ENCODE measurements at places on chromosomes 4 and X.

- DNase-seq: no peak
Observed at GRCh38 chr4:121733942-121734341, 31.0 kb downstream of the SMIM43 start.

GRCh38 chrX:29851857-29852605 lies 363.3 kb upstream of the MAGEB2 start:
- DNase-seq: no peak

DNA sequence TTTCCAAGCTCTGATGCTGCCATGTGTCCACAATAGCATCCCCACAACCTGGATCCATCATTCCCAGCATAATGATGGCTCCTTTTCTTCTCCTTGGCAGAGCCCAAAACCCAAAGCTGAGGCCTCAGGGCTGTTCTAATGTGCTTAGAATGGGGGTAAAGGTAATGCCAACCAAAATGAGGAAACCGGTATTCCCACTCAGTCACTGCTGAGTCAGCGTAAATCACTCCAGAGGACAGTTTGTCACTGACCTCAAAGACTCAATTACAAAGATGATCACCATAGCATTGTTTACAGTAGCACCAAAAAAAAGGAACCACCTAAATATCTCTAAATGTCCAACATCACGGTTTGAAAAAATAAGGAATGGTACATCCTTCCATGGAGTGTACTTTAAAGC lies 41.2 kb downstream of the OTOP1 start:
- no peak for DNase-seq

DNA sequence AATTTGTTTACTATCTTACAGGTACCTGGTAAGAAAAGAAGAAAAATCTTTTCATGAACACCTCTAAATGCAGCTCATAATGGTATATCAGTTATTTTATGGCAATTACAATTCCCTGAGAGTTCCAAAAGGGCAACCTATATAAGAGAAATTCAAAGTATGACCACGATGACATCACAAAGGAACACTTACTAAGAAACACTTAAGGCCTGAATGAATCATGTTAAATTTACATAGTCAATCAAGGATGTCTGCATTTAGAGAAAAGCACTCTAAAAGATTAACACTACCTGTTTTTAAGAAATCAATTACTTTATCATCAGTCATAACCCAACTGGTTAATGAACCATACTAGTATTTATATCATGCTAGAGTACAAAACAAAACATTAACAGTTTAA lies 63.9 kb downstream of the LCORL start:
- DNase-seq: no peak

DNA sequence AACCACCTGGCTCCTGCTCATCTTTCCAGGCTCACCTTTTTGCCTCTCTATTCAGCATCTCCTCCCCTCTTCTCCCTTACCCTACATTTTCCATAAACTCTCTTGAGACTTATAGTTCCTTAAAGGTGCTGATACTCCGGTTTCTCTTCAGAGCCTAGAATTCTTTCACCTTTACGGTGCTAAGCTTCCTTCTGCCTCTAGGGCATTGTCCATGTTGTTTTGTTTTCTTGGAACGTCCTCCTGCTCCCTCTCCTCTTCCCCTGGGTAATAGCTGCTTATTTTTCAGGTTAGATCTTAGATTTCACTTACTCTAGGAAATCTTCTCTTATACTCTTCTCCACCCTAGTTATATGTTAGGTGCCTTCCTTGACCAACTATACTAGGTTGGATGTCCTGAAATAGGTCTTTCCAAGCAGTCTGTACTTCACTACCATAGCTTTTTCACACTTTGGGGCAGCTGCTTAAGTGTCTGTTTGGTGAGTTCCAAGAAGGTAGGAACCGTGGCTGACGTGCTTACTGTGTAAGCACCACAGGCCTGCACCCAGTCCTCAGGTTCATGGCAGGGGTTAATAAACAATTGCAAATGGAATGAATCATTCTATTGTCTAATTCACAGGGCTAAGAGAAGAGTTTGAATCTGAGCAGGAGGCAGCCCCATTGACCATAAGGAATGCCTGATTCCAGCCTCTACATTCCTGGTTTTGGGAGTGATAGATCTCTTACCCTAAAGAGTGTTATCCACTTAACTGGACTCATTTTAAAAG lies 227.5 kb downstream of the MGST2 start:
- DNase-seq: no peak

- no peak for DNase-seq
Observed at GRCh38 chrX:121987163-121987562, 939.8 kb downstream of the GLUD2 start.

- no peak for DNase-seq
Observed at GRCh38 chr4:136867465-136867864, 664.8 kb downstream of the PCDH18 start.

DNA sequence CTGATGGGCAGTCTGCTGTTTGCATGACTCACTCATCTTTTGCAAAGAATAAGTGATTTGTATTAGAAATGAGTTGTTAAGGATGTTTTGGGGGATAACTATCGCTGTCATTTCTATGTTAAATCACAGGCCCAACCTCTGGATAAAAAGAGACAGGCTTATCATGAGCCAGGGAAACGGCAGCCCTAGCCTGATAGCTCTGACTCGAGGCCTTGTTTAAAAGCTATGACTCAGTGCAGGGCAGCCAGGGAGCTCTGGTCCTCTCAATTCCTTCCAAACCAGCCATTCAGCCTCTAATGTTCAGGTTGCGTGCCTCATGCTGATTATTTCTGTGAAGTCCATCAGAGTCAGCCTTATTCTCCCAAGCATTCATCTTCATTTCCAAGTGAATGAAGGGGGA lies 305.9 kb upstream of the HAND2 start:
- DNase-seq: no peak

GRCh38 chr4:175773566-175773965 lies 38.5 kb downstream of the GPM6A start:
- no peak for DNase-seq

DNA sequence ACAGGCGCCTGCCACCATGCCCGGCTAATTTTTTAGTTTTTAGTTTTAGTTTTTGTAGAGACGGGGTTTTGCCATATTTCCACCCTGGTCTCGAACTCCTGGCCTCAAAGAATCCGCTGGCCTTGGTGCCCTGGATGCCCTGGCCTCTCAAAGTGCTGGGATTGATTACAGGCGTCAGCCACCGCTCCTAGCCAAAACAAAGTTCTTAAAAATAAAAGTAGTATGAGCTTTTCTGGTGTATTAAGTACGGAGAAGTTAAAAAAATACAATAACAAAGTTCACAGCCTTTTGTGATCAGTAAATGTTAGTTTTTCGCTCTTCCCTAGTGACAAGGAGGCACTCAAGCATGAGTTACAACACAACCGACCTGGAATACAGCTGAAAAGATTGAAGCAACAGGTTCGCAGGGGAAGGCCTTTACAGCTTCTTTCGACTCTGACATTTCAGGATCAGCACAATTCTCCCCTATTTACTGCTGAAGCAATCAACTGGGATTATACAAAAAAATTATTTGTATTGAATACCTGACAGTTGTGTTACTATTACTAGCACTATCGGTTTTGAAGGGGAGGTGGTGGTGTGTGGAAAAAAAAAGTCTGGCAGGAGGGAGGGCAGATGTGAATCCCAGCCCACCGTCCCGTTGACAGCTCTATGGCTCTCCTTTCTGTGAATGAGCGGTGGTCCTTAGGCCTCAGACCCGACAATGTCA lies 893 bp upstream of the METAP1 start:
- DNase-seq: no peak

DNA sequence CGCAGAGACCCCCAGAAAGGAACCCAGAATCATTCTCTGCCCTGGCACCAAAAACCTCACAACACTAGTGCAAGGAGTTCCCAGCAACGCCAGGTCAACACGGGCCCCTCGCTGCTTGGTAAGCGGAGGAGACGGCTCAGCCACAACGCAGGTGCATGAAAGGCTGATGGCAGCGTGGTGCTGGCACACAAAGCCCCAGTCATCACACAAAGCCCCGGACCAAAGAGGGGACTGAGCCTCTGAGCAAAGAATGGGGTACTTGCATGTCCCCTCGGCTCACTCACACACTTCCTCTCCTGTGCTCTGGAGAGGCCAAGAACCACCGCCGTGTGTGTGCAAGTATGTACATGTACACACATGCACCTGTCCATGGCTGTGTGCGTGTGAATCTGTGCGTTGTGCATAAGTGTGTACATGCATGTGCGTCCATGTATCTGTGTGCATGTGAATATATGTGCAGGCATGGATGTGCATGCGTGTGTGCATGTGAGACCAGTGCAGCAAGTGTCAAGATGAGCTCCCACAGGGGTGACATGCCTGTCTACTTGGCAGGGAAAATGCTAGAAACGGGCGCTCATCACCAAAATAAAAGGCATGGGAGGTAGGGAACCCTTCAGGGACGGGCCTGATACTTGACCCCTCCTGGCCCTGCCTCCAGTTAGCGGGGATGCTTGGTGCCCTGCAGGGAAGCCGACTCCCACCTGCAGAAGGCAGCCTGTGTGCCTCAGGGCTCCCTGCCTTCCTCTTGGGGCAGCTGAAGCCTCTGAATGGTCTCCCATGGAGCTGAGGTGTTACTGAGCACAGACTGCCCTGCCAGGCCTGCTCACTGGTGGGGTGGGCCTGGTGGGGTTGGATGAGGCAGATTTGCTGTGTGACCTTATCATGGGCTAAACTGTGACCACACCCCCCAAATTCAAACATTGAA lies 60.4 kb downstream of the ZFYVE28 start:
- no peak for DNase-seq

GRCh38 chr4:41964401-41964800 lies 17.2 kb upstream of the DCAF4L1 start:
- DNase-seq: no peak

- no peak for DNase-seq
Observed at GRCh38 chrX:150456941-150457340, 93.8 kb downstream of the MAMLD1 start.

- DNase-seq: no peak
Observed at GRCh38 chr4:61335241-61335763, 135.2 kb downstream of the ADGRL3 start.

GRCh38 chr4:173511787-173512361 lies 18.2 kb downstream of the HAND2 start:
- no peak for DNase-seq
